GM23338 (cell line): ENCODE measurements at places on chromosomes 16 and 17.

GRCh38 chr17:21523497-21524210 lies 147.5 kb downstream of the KCNJ12 start:
- no peak for DNase-seq
- no peaks in the 10 kb centered on the region for H3K36me3 ChIP-seq
- H3K27ac ChIP-seq: no peak overlapping the region
- H3K4me1 ChIP-seq: no peaks in the 10 kb centered on the region
- H3K27me3 ChIP-seq: no peaks in the 10 kb centered on the region

DNA sequence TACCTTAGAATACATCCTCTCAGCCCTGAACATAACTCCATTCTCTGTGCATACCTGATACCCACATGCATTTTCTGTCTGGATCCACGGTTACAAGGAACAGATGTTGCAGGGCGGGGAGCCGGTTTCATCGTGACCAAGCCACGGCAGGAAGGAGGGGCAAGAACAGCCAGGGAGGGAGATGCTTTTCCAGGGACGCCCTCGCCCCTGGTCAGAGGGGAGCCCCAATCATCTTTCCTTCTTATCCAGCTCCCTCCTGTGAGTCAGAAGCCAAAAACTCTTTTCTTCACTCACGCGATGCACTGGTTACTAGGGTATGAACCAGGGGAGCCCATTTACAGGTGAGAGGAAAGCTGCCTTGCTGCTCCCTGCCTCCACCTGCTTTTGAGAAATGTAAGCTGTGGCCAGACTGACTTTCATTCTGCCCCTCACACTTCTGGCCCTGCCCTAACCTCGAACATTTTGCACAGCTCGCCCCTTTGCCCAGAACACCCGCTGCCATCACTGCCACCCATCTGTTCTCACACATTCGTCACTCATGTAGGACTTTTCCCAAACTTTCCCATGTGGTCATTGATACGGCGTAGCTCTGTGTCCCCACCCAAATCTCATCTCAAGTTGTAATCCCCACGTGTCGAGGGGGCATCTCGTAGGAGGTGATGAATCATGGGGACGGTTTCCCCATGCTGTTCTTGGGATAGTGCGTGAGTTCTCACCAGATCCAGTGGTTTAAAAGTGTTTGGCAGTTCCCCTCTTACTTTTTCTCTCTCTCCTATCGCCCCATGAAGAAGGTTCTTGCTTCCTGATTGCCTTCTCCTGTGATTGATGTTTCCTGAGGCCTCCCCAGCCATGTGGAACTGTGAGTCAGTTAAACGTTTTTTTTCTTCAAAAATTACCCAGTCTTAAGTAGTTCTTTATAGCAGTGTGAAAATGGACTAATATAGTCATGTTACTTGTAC lies 20.5 kb downstream of the FOXL1 start:
- no peaks in the 10 kb centered on the region for H3K36me3 ChIP-seq
- no peaks in the 10 kb centered on the region for H3K27me3 ChIP-seq
- H3K4me3 ChIP-seq: no peak overlapping the region
- H3K4me1 ChIP-seq: no peaks in the 10 kb centered on the region

DNA sequence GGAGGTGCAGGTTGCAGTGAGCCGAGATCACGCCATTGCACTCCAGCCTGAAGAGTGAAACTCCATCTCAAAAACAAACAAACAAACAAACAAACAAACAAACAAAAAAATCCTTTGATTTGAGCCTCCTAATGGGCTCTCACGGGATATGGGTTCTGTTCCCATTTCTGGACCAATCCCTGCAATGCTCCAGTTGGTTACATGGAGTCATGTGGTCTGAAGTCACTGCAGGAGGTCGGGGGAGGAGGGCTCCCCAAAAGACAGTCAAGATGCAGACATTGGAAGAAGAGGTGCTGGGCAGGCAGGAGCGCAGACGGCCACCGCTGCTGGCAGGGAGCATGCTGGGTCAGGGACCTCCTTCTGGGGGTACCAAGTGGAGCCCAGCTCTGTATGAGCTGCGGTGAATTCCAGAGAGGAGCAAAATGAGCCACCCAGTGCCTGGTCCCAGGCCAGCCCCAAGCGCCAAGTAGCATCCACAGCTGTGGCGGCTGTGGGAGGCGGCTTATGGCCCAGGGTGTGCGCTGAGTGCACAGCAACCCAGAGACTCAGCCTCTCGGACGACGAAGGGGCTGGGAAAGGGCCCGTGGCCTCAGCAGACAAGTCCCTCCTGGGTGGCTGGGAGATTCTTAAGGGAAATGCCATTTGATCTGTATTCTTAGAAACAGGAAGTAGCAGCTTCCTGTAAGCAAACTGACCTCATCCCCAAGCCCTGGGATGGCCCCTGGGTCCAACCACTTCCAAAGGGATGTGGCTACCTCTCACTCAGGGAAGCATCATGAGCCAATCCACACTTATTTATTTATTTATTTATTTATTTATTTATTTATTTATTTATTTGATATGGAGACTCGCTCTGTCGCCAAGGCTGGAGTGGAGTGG lies 19.6 kb upstream of the ATP2A3 start:
- no peaks in the 10 kb centered on the region for H3K27me3 ChIP-seq
- no peak overlapping the region for H3K4me3 ChIP-seq
- peaks cover 22% of the 10 kb centered on the region for H3K4me1 ChIP-seq
- H3K27ac ChIP-seq: no peak overlapping the region

DNA sequence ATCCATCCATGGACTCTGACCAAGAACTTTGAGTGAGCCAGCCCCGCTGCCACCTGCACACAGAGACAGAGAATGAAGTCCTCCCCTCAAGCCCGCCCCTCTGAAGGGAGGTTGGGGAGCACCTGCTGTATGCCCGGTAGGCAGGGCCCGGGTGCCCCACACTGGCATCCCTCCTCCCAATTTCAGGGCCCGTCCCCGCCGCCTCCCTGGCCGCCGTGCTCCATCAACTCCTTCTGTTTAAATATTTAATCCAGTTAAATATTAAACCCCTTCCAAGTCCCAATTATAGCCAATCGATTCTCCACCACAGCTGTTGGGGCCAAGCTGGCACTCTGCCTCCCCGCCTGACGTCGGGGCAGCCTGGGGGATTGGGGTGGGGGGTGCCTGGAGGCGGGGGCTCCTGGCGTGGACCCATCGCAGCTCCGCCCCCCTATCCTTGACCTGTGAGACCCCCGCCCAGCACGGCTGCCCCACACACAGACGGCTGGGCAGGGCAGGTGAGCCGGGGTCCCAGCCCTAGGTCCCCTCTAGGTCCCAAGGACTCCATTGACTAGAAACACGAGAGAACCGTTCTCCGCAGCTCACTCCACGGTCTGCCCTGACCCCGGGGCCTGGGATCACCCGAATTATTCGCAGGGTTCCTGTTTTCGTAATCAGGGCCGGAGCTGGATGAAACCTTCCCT lies 18.0 kb upstream of the CACNA1H start:
- no peaks in the 10 kb centered on the region for H3K36me3 ChIP-seq
- no peaks in the 10 kb centered on the region for H3K4me1 ChIP-seq
- DNase-seq: no peak
- H3K4me3 ChIP-seq: no peak overlapping the region

DNA sequence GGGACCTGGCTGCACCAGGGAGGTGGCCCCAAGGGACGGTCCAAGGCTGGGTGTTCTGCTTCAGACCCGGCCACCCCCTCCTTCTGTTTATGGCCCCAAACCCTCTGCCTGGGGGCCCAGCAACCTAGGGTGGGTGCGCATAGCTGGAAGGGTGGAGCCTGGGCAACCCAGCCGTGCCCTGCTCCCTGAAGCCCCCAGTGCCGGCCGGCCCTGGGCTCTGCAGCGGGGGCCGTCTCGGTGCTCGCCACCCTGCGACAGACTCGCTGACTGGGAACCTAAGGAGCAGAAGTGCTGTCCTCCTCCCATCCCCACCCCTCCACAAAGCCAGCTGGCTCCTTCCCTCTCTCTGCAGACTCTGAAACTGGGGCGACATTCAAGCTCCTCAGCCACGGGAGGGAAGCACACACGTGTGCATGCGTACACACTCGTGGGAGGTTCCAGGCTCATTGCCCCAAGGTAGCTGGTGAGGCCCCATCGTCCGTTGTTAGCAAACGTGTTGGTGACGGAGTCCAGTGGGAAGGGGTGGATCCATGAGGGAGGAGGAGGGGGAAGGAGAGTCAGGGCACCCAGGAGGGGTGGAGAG lies 43.4 kb downstream of the ENGASE start:
- no peak overlapping the region for H3K27ac ChIP-seq
- no peaks in the 10 kb centered on the region for H3K36me3 ChIP-seq
- no peak for DNase-seq

DNA sequence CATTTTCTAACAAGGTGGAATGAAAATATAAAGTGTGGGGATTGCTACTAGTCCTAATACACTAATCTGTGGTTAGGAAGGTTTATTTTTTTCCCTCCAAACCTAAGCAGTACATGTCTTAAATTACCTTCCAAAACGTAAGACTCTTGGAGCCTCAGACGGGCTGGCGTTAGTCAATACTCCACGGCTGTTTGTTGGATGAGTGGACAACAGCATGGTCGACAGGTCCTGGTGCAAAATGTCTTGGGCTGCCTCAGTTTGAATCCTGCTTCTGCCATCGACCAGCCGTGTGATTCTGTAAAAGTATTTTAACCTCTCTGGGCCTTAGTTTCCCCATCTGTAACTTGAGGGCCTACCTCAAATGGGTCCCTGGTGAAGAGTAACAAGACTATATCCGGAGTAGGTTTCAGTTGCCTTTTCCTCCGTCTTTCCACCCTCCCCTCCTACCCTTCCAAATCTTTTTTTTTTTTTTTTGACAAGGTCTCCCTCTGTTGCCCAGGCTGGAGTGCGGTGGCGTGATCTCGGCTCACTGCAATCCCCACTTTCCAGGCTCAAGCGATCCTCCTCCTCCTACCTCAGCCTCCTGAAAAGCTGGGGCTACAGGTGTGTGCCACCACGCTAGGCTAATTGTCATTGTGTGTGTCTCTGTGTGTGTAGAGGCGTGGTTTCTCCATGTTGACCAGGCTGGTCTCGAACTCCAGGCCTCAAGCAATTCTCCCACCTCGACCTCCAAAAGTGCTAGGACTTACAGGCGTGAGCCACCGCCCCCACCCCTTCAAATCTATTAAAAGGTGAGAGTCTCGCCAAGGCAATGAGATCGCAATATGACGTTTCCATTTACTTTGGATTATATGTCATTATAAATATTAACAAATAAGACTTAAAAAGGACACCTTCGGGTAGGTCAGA lies 5.8 kb downstream of the SCGB1C2 start:
- H3K36me3 ChIP-seq: no peaks in the 10 kb centered on the region
- H3K27ac ChIP-seq: no peak overlapping the region
- no peak overlapping the region for H3K4me3 ChIP-seq
- H3K4me1 ChIP-seq: peaks cover 3% of the 10 kb centered on the region; the same call in 1 of the 2 replicates

DNA sequence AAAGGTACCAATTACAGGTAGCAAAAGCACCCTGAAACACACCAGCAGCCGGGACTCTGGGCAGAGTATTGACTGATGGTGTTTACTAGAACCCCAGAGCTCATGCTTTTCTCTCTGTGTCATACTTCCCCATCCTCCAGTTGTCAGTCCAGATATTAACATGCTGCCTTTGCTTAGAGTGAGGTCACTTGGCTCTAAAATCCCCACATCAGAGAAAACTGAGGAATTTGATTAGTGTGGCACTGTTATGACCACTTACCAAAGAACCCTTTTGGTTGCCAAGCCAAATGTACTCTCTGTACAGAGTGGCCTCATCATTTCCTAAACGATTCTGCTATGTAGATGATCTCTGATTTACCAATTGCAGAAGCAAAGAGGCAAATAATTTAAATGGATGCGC lies 80.4 kb downstream of the ABCC12 start:
- no peaks in the 10 kb centered on the region for H3K4me1 ChIP-seq
- no peak overlapping the region for H3K27ac ChIP-seq
- DNase-seq: no peak
- H3K27me3 ChIP-seq: no peaks in the 10 kb centered on the region

DNA sequence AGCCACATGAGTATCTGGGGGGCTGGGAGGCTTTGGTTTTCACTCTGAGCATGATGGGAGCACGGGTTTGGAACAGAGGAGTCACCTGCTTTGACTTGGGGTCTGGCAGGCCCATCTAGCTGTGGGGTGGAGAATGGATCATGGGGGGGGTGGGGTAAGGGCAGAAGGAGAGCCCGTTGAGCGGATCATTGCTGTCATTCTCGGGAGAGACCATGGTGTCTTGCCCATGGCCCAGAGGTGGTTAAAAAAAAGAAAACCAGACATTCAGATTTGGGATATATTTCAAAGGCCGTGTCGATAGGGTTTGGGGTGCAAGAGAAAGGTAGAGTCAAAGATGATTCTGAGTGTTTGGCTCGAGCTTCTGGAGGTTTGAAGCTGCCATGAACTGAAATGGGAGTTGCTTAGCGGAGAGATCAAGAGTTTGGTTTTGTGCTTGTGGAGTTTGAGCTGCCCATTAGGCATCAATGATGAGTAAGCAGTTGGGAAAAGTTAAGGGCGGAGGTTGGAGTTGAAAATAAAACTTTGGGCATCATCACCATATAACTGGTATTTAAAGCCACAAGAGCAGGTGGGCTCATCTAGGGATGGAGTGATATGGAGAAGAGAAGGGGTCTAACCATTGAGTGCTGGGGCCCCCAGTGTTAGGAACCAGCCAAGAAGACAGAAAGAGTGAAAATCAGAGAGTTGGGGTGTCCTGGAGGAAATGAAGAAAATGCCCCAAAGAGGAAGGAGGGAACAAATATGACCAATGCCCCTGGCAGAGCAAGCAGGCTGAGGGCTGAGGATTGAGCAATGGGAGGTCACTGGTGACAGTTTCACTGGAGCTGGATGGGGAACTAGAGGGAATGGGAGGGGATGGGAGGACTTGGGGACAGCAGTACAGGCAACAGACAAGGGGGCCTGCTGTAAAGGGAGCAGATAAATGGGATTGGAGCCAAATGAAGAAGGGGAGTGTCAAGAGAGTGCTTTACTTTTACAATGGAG lies 1.9 kb downstream of the NOD2 start:
- no peaks in the 10 kb centered on the region for H3K36me3 ChIP-seq
- no peaks in the 10 kb centered on the region for H3K4me1 ChIP-seq

DNA sequence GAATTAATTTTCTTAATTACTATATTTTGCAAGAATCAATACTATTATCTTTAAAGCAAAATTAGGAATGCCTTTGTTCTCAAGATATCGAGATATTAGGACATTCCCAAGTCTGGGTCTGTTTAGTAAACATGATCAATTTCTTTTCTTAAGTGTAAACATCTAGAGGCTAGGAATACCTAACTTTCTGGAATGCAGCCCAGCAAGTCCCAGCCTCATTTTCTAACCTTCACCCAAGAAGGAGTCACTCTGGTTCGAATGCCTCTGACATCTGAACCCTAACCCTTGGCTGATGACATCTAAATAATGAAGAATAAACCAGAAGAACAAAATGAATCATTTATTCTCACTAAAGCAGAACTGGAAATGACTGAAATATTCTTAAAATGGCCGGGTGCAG lies 297.5 kb upstream of the IRX3 start:
- no peak overlapping the region for H3K27ac ChIP-seq
- no peaks in the 10 kb centered on the region for H3K27me3 ChIP-seq
- H3K36me3 ChIP-seq: no peaks in the 10 kb centered on the region
- no peak overlapping the region for H3K4me3 ChIP-seq
